ENCODE measurements at places on chromosomes 7 and 10. TPM values are rescaled to one million over a fixed set of nuclear protein-coding genes. Genes with fewer than 3 reads are reported as not detected.

- no peak overlapping the region for H3K27ac ChIP-seq
- no peaks in the 10 kb centered on the region for H3K4me1 ChIP-seq
- peaks cover 5% of the 10 kb centered on the region for H3K27me3 ChIP-seq
- no peaks in the 10 kb centered on the region for H3K36me3 ChIP-seq
Measured at GRCh38 chr10:122504610-122504950, 43.2 kb downstream of the HTRA1 start.

GRCh38 chr7:142511801-142512200 is 237.5 kb upstream of the PRSS1 start:
- no peaks in the 10 kb centered on the region for H3K36me3 ChIP-seq
- H3K27me3 ChIP-seq, result no peaks in the 10 kb centered on the region
- H3K4me3 ChIP-seq, result no peak overlapping the region
- no peak for DNase-seq
- no peaks in the 10 kb centered on the region for H3K4me1 ChIP-seq

GRCh38 chr7:97499204-97499603 is 232.7 kb upstream of the TAC1 start:
- no peak overlapping the region for H3K4me3 ChIP-seq
- H3K27ac ChIP-seq, result no peak overlapping the region
- no peaks in the 10 kb centered on the region for H3K27me3 ChIP-seq
- peak; percentile 58 for DNase-seq
- no peaks in the 10 kb centered on the region for H3K4me1 ChIP-seq

- H3K4me3 ChIP-seq, result no peak overlapping the region
- DNase-seq, result no peak
- no peaks in the 10 kb centered on the region for H3K27me3 ChIP-seq
- H3K27ac ChIP-seq, result no peak overlapping the region
- H3K4me1 ChIP-seq, result peaks cover 3% of the 10 kb centered on the region
- H3K36me3 ChIP-seq, result peaks cover 39% of the 10 kb centered on the region
Measured at GRCh38 chr7:91875851-91876250, 4.7 kb downstream of the MTERF1 start.

The TUBGCP2 gene
- total RNA-seq, result 56.7 TPM

The AZGP1 gene
- total RNA-seq, result 0.53 TPM

GRCh38 chr10:76628801-76629200 is 1008.8 kb downstream of the KCNMA1 start:
- no peak for DNase-seq
- H3K4me3 ChIP-seq, result no peak overlapping the region
- H3K4me1 ChIP-seq, result no peaks in the 10 kb centered on the region
- no peak overlapping the region for H3K27ac ChIP-seq

DNA sequence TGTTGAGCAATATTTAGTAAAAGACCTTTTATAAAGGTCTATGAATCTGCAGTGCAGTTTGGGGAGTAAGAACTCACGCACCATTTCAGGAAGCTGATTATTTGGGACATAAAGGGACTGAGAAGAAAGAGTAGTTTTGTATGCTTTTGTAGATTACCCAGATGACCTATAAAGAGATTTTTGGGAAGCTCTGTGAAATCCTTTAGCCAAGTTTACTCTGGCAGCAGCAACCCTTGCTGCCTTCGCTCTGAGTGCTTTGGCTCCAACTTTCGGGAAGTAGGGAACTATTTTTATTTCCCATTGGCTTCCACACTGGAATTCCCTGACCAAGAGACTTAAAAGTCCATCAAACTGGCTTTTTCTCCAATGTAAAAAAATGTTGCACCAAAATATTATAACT is 1110.1 kb upstream of the PHF14 start:
- DNase-seq, result no peak
- no peaks in the 10 kb centered on the region for H3K36me3 ChIP-seq
- H3K27me3 ChIP-seq, result no peaks in the 10 kb centered on the region
- no peak overlapping the region for H3K4me3 ChIP-seq
- H3K27ac ChIP-seq, result no peak overlapping the region
- no peaks in the 10 kb centered on the region for H3K4me1 ChIP-seq

Measured in K562 (cell line).